ENCODE measurements at places on chromosomes 13 and 19.
A peak's percentile ranks its signal among the peaks of the same experiment; 100 is the strongest.

- no peak for DNase-seq
These were observed 11.1 kb upstream of the GTF2F2 start for GRCh38 chr13:45109102-45109720.

GRCh38 chr13:113139577-113139976, 17.0 kb downstream of the F10 start:
- DNase-seq: no peak

GRCh38 chr13:33453936-33454335, 168.4 kb upstream of the STARD13 start:
- DNase-seq: no peak

GRCh38 chr19:47221080-47221841, 9.7 kb downstream of the BBC3 start:
- no peak for DNase-seq

- no peak for DNase-seq
These were observed 12.3 kb upstream of the ISYNA1 start for GRCh38 chr19:18450021-18450930.

- DNase-seq: peak; percentile 7
These were observed 611 bp upstream of the LRFN1 start for GRCh38 chr19:39321117-39321831.

DNA sequence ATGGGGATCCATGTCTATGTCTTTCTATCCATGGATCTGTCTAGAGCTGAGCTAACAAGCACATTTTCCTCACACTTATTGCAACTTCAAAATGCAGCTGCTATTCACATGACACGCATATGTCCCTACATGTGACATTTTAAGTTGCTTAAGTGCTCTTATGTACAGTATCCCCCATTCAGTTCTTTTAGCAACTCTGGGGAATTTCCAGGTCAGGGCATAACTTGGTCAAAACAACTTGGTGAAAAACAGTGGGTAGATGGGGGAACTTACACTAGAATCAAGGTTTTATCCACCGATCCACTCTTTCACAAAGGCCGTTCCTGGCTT, 73.0 kb downstream of the COL4A1 start:
- no peak for DNase-seq

DNA sequence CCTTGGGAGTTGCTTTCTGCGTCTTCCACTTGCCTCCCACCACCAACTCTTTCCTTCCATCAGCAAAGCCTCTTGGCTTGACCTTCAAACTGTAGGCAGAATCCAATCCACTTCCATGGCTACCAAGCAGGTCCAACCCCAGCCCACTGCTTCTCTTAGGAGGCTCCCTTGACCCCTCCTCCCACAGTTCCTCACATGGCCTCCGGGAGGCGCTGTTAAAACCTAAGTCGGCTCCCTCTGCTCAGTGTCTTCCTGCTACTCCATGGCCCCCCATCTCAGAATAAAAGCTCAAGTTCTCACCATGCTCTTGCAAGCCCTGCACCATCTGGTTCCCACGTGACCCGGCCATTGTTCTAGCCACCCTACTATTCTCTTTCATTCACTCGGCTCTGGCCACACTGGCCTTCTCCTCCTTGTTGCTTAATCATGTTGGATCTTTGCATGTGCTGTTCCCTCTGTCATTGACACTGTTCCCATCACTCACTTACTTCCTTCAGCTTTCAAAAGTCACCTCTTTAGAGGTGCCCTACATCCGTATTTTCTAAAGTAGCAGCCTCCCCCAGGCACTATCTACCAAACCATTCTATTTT, 7.5 kb downstream of the IZUMO2 start:
- no peak for DNase-seq

DNA sequence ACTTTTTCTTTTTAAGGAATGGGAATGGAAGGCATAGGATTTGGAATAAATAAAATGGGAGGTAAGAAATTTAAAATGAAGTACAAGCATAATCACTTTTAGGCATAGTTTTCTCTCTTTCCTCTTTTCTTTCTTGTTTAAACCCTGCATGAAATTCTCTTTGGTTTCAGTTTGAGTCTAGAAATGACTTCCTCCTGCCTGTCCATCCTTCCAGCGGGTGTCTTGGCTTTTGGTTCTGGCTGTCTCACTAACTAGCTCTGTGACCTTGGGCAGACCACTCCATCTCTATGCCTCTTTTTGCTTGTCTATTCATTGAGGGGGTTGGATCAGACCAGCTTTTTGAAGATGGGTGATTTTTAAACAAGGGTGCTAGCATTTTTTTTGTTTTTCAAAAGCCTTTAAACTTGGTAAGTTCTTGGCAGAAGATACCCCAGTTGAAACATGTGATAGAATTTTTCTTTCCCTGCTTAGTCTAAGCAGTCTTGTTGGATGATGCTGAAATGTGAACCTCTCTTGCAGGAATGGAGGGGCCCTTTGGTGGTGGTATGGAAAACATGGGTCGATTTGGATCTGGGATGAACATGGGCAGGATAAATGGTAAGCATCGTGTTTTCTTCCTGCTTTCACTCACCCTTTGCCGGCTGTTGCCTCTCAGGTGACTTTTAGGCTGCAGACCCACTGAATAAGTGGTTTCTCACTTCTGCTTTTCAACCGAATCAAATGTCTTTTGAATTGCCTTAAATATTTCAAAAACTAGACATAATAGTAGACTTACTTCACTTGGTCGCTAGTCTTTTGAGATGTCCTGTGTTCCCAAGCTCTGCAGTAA, 28.6 kb downstream of the PRAM1 start:
- no peak for DNase-seq

GRCh38 chr19:15291089-15291488, 41.2 kb downstream of the BRD4 start:
- DNase-seq: no peak

- DNase-seq: no peak
These were observed 213.3 kb downstream of the OLFM4 start for GRCh38 chr13:53241891-53242348.

DNA sequence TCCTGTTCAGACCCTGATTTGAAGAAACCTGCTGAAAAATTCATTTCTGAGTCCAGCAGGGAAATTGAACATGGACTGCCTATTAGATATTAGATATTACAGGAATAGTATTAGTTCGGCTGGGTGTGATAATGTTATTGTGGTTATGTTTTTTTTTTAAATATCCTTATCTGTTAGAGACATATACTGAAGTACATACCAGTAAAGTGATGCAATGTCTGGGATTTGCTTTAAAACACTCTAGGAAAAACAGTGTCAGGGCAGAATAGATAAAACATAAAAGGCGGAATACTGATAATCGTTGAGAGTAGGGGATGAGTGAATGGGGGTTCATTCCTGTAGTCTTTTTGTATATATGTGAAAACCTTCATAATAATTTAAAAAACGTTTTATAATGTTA, 28.7 kb upstream of the AMER2 start:
- peak; percentile 35 for DNase-seq

- no peak for DNase-seq
These were observed 6.5 kb downstream of the SYCE2 start for GRCh38 chr19:12912571-12912970.

GRCh38 chr13:51643882-51644281, 59.6 kb downstream of the WDFY2 start:
- DNase-seq: no peak

DNA sequence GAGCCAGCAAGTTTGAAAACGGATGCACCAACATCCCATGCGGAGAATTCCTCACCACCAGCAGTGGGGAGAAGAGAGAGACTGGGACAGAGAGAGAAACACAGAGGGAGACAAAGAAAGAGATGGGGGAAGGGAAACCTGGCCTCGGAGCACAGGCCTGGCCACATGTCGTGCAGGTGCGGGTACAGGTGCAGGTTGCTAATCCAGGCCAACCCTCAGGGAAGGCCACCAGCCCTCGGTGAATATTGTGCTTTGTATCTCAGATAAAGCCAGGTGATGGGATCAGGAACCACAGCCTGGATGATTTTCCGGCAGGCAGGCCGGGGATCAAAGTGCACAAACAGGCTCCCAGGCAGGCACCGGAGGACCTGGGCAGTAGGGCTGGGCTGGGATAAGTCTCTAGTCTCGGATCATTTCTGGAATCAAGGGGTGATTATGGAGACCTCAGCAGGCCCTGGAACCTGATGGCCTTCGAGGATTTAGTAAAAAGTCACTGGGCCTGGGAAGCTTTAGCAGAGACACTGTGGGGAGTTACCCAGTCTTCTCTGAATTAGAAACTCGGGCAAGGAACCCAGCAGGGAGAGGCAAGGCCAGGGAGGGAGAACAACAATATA, 3.7 kb downstream of the GAS6 start:
- DNase-seq: no peak

DNA sequence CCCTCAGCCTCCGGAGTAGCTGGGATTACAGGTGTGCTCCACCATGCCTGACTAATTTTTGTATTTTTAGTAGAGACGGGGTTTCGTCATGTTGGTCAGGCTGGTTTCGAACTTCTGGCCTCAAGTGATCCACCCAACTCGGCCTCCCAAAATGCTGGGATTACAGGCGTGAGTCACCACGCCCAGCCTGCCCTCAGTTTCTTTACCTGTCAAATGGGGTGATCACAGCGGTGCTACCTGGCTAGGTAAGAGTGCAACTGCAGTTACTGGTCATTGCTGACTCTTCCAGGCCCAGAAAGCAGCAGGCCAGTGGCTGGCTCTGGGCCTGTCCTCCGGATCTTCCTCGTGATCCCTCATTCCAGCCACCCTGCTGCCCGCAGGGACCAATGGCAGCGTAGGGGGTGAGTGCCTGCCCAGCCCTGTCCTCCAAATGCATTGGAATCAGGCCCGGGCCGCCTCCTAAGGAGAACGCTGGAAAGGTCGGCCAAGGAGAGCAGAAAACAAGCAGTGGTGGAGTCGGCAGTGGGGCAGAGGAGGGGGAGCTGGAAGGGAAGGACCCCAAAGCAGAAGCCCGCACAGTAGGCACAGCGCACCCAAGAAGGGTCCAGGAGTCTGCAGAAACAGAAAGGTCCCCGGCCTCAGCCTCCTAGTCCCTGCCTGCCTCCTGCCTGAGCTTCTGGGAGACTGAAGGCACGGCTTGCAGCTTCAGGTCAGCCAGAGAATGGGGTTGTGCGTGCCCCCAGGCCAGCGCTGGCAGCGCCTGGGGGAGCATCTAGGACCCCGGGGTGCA, 1.8 kb upstream of the SLC27A1 start:
- no peak for DNase-seq

- peak; percentile 55 for DNase-seq
These were observed 727 bp downstream of the CNMD start for GRCh38 chr13:52738719-52739467.

DNA sequence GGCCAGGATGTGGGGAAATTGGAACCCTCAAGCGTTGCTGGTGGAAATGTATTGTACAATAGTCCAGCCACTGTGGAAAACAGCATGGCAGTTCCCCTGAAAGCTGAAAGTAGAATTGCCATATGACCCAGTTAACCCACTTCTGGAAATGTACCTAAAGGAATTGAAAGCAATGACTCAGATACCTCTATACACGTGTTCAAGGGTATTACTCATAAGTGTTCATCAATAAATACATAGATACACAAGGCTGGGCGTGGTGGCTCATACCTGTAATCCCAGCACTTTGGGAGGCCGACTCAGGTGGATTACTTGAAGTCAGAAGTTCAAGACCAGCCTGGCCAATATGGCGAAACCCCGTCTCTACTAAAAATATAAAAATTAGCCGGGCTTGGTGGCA, 71.9 kb upstream of the IRS2 start:
- DNase-seq: no peak

DNA sequence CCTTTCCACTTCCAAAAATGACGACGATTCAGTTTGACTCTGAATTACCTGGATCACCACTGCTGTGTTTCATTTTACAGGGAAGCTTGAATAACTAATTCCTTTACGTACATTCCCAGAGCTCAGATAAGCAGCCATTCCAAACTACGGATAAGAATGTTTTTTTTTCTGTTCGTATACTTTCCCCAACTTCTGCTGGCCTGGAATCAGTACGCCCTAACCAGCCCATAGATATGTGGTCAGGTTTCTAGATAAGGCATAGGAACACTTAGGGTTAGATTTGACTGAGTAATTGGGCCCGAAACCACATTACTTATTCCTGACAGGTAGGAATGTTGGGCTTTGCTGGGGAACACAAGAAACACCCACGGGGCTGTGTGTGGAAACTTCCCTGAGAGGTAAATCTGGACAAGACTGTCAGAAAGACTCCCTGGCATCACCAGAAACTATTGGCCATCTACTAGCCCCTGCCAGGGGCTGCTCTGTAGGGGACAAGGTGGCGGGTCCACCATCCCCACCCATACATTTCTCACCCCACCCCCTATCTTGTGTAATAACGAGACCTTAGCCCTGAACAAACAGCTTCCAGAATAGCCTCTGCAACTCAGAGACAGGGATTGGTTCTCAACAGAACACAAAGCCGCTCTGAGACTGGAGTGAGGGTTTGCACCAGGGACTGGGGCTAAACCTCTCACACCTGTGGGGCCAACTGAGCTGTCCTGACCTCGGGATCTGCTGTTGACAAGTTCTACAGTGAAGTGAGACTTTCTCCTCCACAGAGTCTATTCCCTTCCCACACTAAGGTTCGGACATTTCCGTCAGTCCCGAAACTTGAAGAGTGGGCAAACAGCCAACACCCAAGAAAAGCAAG, 15.6 kb downstream of the RHPN2 start:
- no peak for DNase-seq

- no peak for DNase-seq
These were observed 240.4 kb downstream of the KCNRG start for GRCh38 chr13:50255639-50256038.

DNA sequence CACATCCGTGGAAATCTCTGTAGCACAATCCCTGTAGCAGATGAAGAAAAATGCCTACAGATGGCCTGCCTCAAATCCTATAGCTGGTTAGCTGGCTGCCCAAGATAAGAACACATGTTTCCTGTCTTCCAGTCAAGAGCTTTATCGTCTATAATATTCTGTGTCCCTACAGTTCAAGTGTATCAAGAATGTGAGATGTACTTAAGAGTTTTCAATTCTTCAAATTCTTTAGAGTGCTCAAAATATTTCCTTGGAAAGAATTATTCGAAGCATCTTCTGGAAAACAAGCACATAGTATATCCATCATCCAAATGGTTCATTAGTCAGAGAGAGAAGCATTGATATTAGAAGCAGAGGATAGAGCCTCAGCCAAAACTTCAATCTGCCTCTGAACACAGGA, 239.8 kb downstream of the COG6 start:
- peak; percentile 51 for DNase-seq

DNA sequence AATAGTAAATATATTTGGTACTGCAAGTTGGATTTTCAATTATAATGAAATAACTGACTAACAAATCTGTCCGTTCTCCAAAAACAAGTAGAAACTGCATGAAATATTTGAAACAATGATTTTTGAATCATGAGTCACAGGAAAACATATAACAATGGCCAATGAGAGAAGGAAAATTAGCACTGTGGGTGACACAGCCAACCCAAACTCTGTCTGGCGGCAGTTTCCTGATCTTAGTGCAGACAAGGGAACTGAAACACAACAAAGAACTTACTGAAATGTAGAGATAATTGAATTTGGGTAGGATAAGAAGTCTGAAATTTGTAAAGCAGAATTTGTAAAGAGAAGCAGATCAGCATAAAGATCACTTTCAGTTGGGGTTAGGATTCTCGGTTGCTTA, 2743.3 kb upstream of the PCDH20 start:
- no peak for DNase-seq

GRCh38 chr19:28554321-28555091, 658.4 kb downstream of the UQCRFS1 start:
- DNase-seq: no peak

Data from hematopoietic multipotent progenitor cell treated with erythropoietin and hydrocortisone succinate and interleukin-3 and kit ligand, for 6 days (in vitro differentiated cells).